Activated CD4-positive, alpha-beta memory T cell treated with anti-CD3 and anti-CD28 coated beads for 36 hours (primary cell): ENCODE measurements at places on chromosomes 13 and 19. TPM values are rescaled to one million over a fixed set of nuclear protein-coding genes. Genes with fewer than 3 reads are reported as not detected.

The ZFP14 gene
- 2.3 TPM for total RNA-seq

The LAIR2 gene
- total RNA-seq: not detected

The HRC gene
- not detected for total RNA-seq

The CGB1 gene
- not detected for total RNA-seq

The PTH2 gene
- total RNA-seq: not detected

The LNX2 gene
- total RNA-seq: 5.4 TPM

DNA sequence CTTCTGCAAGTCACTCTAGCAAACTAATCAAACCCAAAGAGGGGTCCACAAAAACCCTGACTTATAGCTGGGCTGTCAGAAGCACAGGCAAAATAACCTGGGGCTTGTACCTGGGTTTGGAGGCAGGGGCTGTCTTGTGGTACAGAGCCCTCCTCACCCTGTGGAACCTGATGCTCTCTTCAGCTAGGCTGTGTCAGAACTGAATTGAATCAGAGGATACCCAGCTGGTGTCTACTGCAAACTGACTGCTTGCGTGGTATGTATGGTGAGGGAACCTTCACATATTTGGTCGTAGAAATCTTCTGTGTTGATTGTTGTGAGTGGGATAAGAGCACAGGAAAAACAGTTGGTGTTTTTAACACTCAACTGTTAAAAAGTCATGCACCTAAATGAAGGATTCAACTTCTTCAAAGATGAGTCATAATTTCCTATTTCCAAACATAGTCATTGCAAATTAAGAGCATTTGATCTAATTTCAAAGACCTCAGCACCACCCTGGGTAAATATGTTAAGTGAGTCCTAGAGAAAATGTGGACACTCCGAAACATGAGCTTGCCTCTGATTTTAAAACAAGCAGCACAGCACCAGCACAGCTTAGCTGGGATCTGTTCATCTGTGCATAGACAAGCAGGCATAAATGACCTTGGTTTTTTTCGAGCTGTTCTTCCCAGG is 840.2 kb downstream of the UQCRFS1 start:
- no peak for DNase-seq
- H3K4me3 ChIP-seq: no peak overlapping the region
- H3K27me3 ChIP-seq: no peaks in the 10 kb centered on the region
- H3K4me1 ChIP-seq: no peaks in the 10 kb centered on the region

DNA sequence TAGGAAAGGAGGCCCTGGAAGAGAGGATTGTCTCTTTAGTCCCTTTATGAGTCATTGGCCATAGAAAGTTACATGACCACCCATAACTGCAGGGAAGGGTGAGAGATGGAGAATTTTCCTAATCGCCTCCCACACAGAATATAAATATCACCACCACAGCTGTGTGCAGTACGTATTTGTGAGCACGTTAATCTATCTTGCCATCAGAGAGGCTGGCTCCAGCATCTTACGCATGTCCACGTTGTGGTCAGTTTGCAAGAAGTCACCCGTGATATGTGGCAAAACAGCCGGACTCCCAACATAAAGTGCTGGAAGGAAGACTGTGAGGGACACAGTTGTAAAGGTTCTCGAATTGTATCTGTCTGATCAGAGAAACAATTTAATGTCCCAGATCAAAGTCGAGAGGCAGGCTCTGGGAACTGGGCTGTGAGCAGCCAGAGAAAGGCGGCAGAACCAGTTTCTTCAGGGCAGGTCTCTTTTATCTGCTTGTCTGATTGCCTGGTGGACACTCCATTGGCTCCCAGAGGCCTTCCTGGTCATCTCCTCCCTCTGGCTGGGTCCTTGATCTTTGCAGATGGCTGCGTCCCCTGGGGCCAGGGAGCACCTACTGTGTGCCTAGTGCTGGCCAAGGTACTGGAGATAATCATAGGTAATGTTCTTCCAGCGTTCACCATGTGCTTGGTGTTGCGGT is 74.9 kb downstream of the SIPA1L3 start:
- no peaks in the 10 kb centered on the region for H3K4me1 ChIP-seq
- no peaks in the 10 kb centered on the region for H3K27me3 ChIP-seq
- H3K4me3 ChIP-seq: no peak overlapping the region
- H3K27ac ChIP-seq: no peak overlapping the region

- H3K27ac ChIP-seq: peak overlapping the region; percentile 43
- H3K27me3 ChIP-seq: no peaks in the 10 kb centered on the region
- H3K4me3 ChIP-seq: no peak overlapping the region
Measured at GRCh38 chr19:41330481-41330880, 20.5 kb downstream of the CCDC97 start.

GRCh38 chr13:97018029-97018819 is 23.9 kb upstream of the OXGR1 start:
- H3K36me3 ChIP-seq: no peaks in the 10 kb centered on the region
- H3K27ac ChIP-seq: no peak overlapping the region
- H3K4me1 ChIP-seq: peaks cover 7% of the 10 kb centered on the region
- H3K27me3 ChIP-seq: peaks cover 15% of the 10 kb centered on the region
- H3K4me3 ChIP-seq: no peak overlapping the region
- DNase-seq: peak; percentile 35

- no peaks in the 10 kb centered on the region for H3K36me3 ChIP-seq
- peaks cover 25% of the 10 kb centered on the region for H3K27me3 ChIP-seq
- peaks cover 10% of the 10 kb centered on the region for H3K4me1 ChIP-seq
- DNase-seq: no peak
Measured at GRCh38 chr19:1284979-1285736, 515 bp upstream of the EFNA2 start.

DNA sequence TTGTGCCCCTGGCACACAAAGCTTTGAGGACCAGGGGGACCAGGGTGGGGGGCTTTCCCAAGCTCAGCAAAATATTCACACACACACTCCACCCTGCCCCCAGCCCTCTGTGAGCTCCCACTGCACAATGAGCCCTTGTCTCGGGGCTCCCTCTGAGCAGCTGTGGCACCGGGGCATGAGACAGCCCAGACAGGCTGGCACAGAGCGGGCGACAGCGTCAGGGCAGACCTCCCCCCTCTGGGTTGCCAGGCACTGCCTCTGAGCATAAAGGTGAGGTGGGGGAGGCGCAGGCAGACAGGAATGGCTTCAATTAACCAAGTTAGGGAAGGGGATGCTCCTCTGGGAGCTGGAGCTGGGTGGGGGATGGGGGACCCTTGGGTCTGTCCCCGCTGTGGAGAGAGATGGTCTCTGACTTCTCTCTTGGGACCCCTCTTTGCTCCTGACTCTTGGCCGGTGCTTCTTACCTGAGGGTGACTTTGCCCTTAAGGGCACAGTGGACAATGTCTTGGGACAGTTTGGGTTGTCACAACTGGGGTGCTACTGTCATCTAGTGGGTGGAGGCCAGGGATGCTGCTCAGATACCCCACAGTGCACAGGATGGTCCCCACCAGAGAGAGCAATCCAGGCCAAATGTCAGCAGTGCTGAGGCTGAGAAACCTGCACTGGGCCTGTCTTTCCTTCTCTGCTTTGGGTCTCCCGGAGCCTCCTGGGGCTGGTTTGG is 30.3 kb downstream of the LYL1 start:
- no peaks in the 10 kb centered on the region for H3K27me3 ChIP-seq
- no peak overlapping the region for H3K27ac ChIP-seq
- no peak overlapping the region for H3K4me3 ChIP-seq
- no peaks in the 10 kb centered on the region for H3K36me3 ChIP-seq

DNA sequence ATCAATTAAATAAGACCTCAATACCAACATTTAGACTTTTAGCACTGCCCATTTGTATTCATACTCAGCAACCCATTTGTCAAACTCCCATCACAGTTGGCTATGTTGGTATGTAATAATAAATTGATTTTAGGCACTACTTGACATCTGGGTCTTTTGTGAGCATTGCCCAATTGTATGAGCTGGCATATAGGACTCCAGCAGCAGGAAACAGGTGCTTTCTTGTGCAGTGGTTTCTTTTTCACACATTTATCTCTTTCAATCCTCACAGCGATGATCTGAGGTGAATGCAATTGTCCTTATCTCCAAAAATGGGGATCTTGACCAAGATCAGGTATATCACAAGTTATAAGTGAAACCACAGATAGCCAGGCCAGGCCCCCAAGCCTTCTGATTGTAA is 96.9 kb upstream of the OXGR1 start:
- H3K4me1 ChIP-seq: no peaks in the 10 kb centered on the region
- no peak overlapping the region for H3K4me3 ChIP-seq
- H3K27me3 ChIP-seq: peaks cover 2% of the 10 kb centered on the region
- no peaks in the 10 kb centered on the region for H3K36me3 ChIP-seq

- no peak overlapping the region for H3K4me3 ChIP-seq
- DNase-seq: no peak
- H3K27ac ChIP-seq: no peak overlapping the region
Measured at GRCh38 chr13:74683411-74683810, 549.2 kb upstream of the KLF12 start.

DNA sequence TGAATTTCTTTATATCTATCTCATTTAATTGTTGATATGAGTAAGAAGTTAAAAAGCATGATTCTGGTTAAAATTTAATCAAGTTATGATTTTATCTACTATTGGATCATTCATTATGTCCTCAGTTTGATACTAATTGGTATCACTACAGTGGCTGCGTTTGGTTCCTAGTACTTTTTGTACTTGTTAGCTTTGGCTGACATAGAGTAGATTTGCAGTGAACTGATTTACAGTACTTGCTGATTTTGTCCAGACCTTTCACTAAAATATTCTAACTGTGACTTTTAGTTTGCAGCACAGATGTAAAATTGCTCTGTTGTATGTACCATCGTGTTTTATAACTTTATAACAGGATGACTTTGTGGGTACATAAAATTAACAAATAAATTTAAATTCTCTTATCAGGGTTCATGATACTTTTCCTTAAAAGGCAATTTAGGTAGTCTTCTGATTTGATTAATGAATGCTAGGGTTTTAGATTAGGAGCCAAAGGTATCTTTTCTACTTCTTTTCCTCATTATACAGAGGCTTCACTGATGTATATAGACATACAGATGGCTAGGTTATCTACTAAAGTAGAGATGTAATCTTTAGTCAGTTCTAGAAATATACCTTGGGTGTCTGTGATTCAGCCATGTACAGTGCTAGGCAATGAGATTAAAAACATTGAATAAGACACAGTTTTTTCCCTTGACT is 8.7 kb downstream of the UCHL3 start:
- no peak for DNase-seq
- no peak overlapping the region for H3K4me3 ChIP-seq
- H3K27ac ChIP-seq: no peak overlapping the region
- peaks cover 33% of the 10 kb centered on the region for H3K4me1 ChIP-seq
- peaks cover 17% of the 10 kb centered on the region for H3K36me3 ChIP-seq

DNA sequence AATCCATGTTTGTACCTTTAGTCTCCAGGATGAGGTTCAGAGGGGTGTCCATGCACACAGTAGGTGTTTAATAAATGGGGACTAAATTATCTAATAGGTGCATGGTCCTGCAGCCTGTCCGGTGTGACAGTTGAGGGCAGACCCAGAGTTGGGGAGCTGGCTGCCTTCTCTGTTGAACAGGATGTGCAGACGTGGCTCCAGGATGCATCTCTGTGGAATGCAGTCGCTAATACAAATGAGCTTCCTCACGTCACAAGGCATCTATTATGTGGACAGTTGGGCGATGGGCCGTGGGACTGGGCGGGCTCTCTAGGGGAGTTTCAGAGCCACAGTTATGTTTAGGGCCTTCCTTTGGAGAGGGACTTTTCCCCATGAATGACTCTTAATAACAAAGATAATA is 71.0 kb downstream of the SIPA1L3 start:
- no peaks in the 10 kb centered on the region for H3K36me3 ChIP-seq
- DNase-seq: no peak
- no peak overlapping the region for H3K27ac ChIP-seq
- H3K4me1 ChIP-seq: peaks cover 3% of the 10 kb centered on the region
- no peaks in the 10 kb centered on the region for H3K27me3 ChIP-seq

- no peak for DNase-seq
- no peaks in the 10 kb centered on the region for H3K36me3 ChIP-seq
- H3K4me3 ChIP-seq: no peak overlapping the region
- no peaks in the 10 kb centered on the region for H3K4me1 ChIP-seq
- no peak overlapping the region for H3K27ac ChIP-seq
Measured at GRCh38 chr19:37845932-37846331, 60.5 kb downstream of the WDR87 start.
